ENCODE measurements at places on chromosomes 3 and 15.

DNA sequence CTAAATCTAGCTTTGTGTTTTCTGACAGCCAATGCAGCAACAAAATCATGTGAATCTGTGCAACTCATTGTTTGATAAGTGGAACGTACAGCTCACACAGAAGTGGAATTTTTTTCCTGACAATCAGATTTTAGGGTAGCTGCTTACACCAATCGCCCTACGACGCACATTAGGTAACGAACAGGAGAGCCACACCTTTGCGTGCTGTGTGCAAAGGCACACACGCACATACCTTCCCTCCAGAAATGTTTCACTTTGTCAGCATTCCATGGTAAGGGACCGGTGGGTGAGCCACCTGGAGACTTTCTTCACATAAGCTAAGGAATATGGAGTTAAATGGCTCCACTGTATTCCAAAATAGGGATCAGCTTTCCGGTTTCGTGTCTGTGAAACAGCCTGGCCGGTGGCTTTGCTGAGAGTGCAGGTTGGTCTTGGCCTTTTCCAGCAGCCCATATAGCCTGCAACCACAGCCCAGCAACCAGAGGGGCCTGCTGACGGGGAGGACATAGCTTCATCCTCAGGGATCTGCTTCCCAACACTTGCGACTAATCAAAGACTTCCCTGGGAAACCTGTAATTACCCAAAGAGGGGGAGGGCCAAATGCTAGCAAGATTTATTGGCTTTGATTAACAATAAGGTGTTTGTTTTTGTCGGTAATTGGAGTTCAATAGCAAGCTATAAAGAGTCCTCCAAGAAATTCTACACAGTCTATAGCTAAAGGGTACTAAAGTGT, 145.3 kb downstream of the ADAMTS17 start:
- no peak for DNase-seq

GRCh38 chr3:197523526-197523925, 32.2 kb downstream of the BDH1 start:
- no peak for DNase-seq

DNA sequence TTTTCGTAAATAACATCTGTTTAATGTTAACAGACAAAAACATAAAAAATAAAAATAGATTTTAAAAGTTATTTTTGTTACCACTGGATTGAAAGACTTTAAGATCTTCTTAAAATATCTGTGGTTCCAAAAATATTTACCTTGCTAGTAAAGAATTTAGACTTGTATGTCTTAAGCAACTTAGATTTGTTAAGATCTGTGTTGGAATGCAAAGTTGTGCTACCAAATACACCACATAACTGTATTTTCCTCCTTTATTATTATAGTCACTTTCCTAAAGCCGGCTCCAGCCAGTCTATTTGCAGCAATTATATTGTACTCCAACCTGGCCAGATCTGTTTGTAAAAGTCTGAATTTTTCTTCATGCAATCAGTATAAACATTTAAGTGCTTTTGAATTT, 63.7 kb downstream of the SPRED1 start:
- no peak for DNase-seq

GRCh38 chr15:93418566-93418965, 329.6 kb upstream of the RGMA start:
- no peak for DNase-seq
